ENCODE measurements at places on chromosomes 3 and 15.
A peak's percentile ranks its signal among the peaks of the same experiment; 100 is the strongest.

GRCh38 chr3:58288011-58288728 is 17.9 kb upstream of the RPP14 start:
- DNase-seq: no peak

DNA sequence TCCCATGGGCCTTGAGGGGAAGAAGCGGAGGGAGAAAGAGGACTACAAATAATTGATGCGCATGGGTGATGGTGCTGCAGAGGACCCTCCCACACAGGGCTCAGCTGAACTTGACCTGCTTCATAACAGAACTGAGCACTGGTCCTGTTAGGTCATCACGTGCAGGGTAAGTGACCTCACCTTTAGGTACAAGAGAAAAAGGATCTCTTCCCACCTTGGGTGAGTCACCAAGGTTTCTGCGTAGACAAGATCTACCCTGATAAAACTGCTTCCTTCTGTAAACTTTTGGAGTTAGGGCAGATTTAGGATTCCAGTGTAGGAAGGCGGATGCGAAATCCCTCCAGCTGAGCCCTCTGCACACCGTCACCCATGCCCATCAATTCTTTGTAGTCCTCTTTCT is 67.1 kb downstream of the FEM1B start:
- DNase-seq: no peak

DNA sequence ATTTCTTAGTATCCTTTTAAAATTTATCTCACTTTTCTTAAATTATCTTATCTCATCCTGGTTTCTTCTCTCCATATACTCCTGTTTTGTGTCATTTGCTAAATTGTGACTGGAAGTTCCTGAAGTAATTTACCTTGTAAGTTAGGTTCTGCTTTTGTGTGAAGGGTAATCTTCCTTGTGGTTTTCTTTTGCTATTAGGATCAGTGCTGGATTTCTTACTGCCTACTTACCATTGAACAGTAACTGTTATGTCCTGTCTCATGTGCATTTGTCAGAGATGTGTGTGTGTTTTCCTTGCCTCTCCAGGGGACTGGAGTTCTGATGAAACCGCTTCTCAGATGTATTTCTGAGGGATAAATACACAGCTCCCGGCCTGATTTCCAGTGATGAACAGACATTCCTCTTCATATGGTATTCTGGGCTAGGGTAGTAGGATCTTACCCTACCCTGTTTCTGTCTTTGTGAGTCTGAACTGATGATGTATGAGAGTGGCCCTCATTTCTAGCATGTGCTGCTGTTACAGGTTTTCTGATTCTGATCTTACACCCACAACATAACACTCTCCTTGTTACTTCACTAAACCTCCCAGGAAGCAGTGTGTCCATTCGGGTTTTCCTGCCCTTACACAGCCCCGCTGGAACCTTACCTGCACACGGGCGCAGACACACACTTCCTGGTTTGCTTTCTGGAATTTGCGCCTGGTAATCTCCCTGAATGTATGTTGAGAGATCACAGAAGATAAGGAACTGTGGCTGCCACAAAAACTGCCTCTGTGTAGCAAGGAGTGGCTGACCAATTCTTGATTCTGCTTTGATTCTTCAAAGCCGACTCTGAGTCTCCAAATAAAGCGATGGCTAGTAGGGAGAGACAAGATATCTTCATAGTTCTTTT is 14.7 kb downstream of the PAK2 start:
- no peak for DNase-seq

DNA sequence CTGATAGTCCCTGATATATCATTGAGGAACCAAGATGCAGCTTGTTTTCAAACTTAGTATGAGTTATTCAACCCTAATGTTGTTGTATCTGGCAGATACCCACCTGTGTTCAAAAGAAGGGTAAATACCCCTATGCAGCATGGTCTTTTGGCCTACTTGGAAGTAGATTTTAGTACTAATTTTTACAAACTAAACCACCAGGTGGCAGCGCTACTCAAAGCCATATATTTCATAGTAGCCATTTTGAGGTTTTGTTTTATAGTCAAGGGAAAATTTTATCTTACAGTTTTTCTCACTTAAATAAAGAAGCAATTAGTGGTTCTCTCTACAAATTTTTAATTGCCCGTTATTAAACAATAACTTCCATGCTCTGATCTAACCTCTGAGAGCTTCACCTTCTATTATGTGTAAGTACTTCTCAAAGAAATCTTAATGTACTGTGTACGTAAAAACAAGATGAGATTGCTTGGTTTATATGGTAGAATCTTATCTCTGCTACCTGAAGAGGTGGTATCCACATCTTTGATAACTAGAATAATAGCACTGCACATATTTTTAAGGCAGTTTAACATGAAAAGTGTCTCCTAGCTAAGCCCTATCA is 31.5 kb upstream of the MLF1 start:
- peak; percentile 5 for DNase-seq

GRCh38 chr15:57730876-57731275 is 24.4 kb downstream of the POLR2M start:
- DNase-seq: no peak

- no peak for DNase-seq
Measured at GRCh38 chr3:54999159-54999558, 71.3 kb upstream of the LRTM1 start.

DNA sequence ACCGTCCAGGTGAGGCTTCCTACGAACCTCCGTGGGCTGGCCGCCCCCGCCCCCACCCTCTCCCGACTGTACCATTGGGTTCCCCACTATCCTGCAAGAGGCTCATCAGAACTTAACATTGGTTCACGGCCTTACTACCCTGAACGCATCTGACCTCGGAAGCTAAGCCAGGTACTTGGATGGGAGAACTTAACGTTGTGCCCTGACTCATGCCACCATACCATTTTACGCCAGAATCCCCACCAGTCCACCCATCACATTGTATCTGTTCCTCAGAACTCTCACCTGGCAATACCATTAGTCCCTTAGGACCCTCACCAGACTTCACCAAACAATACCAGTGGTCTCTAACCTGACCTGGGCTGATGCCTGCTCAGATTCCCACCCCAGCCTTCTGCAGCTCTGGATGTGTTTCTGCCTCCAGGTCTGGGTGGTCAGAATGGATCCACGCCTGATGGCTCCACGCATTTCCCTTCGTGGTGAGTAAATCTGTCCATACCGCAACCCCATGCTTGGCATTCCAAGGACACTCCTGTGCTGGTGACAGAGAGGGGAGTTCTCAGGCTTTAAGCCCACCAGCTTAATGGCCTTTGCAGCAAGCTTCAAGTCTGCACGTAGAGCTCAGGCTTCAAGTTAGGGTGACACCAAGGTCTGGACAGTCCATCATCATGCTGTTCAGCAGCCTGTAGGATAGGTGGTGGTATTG is 562 bp downstream of the TCTA start:
- DNase-seq: no peak

DNA sequence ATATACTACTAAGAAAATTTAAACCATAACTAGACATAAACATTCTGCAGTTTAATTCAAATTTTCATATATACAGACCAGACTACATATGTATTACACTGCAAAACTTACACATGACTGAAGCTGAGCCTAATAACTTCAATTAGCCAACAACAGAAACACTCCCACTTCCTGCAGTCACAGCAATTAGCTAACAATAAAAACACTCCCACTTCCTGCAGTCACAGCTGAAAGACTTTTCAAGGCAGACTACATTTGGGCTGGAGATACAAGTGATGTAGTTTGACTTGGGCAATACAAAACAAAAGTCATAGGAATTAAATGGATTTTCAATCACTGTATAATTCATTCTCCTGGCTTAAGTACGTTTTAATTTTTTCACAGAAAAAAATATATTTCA is 10.3 kb downstream of the TM2D3 start:
- no peak for DNase-seq

DNA sequence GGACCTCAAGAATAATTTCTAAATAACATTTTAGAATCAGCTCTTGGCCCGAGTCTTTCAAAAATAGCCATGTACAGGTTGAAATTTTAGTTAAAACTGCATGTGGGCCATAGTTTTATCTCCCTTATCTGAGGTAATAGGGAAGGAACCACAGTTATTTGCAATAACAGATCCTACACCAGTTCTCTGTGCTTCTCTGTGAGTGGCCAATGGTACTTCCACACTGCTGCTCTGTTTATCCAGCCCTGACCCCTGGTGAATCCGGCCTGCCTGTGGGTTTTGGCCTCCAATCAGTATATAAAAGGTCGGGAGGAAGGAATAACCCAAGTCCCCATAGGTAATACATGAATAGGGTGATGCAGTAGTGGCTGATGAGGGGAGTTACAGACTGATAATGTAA is 48.0 kb upstream of the TNIK start:
- DNase-seq: no peak

- no peak for DNase-seq
Measured at GRCh38 chr3:178267158-178267844, 268.9 kb upstream of the KCNMB2 start.
